ENCODE measurements at places on chromosomes 2 and 18.

DNA sequence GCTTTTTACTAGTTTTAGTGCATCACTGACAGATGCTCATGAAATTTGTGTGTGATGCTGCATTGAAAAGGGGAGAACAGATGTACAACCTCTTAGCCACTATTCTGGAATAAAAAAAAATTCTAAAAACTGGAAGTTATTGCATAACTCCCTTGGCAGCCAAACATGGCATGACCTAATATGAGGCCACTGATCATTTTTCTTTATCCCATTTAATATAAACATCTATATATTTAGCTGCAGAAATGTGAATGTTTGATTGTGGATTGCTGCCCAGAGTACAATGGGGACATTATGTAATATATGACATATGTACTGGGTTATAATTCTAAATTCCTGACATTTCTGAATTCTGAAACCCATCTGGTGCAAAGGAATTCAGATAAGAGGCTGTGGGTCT lies 86.5 kb downstream of the CDCA7 start:
- DNase-seq = no peak

- no peak for DNase-seq
Measured at GRCh38 chr2:218806346-218806978, 24.5 kb downstream of the CYP27A1 start.

DNA sequence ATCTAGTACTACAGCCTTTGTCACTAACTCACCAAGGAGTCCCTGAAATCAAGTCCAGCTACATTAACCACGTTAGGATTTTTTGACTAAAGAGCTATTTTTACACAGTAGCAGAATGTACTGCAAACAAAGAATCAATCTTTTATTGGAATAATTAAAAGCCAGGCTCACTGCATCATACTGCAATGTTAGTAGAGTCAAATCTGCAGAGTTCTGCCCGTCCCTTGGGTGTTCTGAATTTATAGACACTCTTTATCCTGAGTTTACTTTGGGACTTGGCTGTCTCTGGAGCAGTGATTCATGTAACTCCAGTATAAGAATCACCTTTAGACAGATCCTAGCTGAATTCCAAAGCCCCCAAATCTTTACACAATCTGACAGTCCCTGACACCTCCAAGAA lies 127.9 kb upstream of the THSD7B start:
- DNase-seq = no peak

GRCh38 chr18:58805467-58806187 lies 59.0 kb upstream of the ZNF532 start:
- no peak for DNase-seq

GRCh38 chr2:109676346-109676902 lies 62.3 kb downstream of the SOWAHC start:
- no peak for DNase-seq

- DNase-seq = no peak
Measured at GRCh38 chr2:30792521-30792920, 14.7 kb downstream of the CAPN13 start.

- DNase-seq = no peak
Measured at GRCh38 chr2:19839438-19839837, 62.3 kb downstream of the TTC32 start.

DNA sequence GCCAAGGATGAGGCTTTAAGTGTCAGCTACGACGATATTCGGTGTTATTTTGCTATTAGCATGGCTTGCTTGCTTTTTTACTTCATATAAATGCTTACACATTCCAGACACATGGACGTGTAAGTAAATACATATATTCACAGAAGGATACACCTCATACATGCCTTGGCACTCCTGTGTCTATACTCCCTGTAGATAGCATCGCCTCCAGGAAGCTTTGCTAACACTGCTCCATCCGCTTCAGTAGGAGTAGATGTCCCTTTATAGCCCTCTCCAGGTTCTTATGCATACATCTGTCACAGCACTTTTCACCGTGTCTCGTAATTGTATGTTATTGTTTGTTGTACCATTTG lies 27.5 kb upstream of the KCTD1 start:
- no peak for DNase-seq

- no peak for DNase-seq
Measured at GRCh38 chr2:143261986-143262385, 132.8 kb downstream of the ARHGAP15 start.

All from left renal cortex interstitium (tissue), 4 donors.